Stimulated activated naive CD4-positive, alpha-beta T cell treated with Interleukin-2 at 50 U/mL for 16 hours (primary cell): ENCODE measurements at places on chromosomes 11 and 22.

DNA sequence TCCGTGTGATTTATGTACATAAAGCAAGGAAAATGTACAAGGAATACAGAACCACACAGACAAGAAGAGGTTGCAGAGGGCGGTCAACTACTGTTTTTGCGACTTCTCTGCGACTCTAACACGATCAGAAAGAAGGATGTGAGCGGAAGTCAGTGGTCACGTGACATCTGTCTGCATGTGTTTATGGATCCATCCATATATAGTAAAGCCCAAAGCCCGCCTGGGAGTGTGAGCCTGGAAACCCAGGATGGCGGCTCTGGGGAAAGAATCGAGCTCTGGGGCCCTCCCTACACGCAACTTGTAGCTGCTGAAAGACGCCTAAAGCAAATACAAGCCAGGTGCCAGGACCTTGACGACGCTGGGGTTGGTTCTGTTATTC is 8.8 kb downstream of the OSBPL5 start:
- no peak for DNase-seq

DNA sequence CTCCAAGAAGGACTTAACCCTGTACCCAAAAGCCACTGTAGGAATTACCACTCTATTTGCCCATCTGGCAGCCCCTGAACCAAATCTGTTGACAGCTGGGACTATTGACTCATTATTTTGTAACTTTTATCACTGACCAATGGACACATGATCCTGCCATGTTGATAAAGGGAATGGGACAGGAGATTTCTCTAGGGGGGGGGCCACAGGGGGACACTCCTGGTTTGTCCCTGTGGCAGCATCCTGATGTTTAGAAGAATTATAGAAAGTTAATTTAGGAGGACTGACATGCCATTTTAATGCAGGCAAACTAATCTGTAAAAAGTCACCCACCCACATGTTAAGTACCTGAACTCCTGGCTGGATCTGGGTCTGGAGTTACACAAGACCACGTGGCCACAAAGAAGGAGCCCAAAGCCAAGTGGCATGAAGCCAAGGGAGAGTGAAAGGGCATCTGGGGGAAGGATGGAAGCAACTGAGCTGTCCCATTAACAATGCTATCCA is 558.1 kb downstream of the ETS1 start:
- DNase-seq = no peak

DNA sequence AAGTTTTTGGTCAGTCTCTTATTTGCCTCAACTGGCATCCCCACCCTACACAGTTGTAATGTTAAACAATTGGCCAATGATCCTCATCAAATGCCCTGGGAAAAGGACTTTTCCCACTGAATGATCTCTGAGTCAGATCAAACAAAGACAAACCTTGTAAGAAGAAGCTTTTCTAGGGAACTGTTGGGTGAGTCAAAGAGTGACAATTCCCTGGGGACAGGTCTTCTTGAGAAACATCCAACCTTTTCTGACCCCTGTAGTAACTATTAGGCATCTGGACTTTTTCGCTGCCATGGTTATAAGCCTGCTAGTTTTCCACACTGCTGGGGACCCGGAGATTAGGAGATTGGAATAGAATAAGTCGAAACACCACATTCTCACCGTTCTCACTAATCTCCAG is 789.8 kb upstream of the API5 start:
- DNase-seq = no peak

DNA sequence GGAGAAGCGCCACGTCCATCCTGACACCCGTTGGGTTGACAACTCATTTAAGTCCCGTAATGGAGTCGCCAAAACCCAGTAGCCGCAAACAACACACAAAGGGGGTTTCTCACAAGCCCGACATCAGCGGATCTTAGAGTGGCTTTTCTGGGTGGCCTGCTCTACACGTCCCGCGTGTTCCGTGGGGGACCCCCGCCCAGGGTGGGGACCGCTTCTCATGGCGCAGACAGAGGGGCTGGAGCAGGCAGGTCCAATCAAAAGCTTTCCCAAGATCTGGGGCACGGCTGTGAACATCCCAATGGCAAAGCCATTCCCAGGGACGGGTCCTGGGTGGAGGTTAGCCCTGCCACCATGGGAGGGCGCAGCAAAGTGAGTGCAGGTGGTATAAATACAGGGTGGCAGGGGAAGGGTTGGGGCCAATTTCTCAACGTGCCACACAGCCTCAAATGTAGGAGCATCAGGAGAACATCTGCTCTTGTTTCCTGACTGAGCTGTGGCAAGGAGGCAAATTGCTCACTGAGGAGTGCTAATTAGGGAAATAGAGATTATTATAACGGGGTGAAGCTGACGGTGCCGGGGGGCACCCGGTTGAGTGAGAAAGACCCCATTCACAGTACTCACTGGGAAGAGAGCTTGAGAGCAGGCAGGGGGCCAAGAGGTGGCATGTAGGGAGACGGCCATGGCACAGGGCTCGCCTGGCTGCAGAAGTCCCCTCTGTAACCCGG is 1447.2 kb downstream of the TBC1D22A start:
- no peak for DNase-seq

DNA sequence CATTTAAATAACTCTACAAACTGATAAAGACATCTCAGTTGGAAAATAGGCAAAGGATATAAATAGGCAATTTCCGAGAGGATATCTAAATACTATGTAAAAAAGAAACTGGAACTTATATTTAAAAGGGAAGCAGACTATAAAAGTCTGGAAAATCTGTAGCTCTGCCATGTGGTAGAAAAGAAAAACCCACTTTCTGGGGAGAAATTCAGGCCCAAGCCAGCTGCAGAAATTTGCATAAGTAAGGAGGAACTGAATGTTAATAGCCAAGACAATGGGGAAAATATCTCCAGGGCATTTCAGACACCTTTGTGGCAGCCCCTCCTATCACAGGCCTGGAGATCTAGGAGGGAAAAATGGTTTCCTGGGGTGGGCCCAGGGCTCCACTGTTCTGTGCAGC is 97.8 kb upstream of the ZBED5 start:
- no peak for DNase-seq

DNA sequence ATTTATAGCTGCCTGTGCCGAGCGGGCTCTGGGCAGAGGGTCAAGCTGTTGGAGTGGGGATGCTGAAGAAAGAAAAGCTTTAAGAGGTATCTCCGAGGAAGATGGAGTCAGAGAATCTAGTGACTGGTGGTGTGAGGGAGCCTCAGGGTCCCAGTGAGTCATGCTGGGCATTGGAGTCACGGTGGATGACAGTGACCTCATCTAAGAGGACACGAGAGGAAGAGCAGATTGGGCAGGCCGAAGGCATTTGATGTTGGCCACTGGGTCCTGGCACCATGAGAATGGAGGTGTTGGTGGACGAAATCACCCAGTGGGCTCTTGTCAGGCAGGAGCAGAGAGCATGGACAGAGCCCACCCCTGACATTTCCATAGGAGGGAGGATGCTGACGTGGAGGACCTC is 68.4 kb downstream of the TBC1D22A start:
- no peak for DNase-seq

GRCh38 chr11:28673691-28674432 is 565.7 kb downstream of the METTL15 start:
- no peak for DNase-seq

DNA sequence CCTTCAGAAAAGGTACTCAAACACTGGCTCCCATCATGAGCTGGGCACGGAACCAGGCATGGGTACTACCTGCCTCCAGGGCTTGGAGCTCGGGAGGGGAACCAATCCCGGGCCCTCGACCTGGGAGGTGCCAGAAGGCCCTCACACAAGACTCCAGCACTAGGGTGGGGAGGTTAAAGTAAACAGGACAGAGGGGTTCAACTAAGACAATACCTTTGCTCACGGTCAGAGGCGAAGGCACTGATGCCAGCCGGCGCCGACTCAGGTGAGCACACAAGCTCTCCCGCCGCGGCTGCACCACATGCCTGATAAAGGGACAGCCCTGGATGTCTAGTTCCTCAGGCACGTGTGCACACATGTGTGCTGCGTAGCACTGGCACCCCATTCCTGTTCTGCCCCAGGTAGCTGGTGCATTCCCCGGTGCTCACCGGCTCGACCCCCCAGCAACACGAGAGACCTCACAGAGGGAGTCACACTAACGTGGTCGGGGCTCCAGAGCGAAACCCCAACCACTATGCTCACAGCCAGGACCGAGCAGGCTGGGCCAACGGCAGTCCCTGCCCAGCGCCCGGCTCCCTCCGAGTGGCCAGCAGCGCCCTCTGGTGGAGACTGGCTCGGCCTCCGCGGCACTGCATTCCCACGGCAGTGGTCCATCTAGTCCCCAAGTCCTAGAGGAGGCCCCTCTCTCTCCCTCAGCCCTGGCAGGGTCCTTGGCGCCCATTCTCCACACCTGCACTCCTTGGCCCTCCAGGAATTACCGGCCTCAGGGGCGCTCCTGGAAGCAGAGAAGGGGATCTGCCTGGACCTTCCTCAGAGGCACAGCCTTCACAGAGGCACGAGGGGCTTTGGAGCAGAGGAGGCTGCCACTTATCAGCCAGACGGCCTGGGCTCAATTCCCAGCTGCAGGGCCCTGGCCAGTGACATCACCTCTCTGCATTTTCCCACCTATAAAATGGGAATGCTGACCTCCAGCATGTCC is 28.8 kb upstream of the MOB2 start:
- DNase-seq = peak; percentile 51

- no peak for DNase-seq
These were observed 21.8 kb downstream of the OR5AN1 start for GRCh38 chr11:59380263-59381059.

GRCh38 chr22:49193348-49193747 is 634.3 kb downstream of the BRD1 start:
- no peak for DNase-seq

GRCh38 chr22:24060375-24060788 is 49.3 kb downstream of the CABIN1 start:
- DNase-seq = no peak
